ENCODE measurements at places on chromosomes 2 and 18.
A peak's percentile ranks its signal among the peaks of the same experiment; 100 is the strongest.

GRCh38 chr2:70981421-70981820, 3.0 kb downstream of the ANKRD53 start:
- DNase-seq = no peak

GRCh38 chr2:59732871-59733566, 820.4 kb downstream of the BCL11A start:
- DNase-seq = no peak

DNA sequence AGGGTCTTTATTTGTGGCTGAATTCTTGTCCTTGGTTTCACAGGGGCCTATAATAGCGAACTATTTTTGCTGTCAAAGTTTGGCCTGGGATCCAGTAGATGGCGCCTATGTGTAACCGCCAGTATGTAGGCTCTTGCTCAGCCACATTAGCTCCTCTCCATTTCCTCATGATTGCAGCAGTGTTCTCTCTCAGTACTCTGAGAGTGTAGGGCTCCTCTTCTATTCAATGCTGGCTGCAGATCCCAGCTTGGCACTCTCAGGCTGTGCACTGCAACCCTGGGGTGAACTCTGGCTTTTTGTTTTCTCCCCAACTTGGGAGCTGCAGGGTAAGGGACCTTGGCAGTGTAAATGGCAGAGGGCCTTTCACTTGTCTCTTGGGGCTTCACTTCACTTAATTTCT, 344.6 kb upstream of the CHAC2 start:
- DNase-seq = peak; percentile 64

- no peak for DNase-seq
Observed at GRCh38 chr2:157046396-157046795, 211.1 kb upstream of the GALNT5 start.

DNA sequence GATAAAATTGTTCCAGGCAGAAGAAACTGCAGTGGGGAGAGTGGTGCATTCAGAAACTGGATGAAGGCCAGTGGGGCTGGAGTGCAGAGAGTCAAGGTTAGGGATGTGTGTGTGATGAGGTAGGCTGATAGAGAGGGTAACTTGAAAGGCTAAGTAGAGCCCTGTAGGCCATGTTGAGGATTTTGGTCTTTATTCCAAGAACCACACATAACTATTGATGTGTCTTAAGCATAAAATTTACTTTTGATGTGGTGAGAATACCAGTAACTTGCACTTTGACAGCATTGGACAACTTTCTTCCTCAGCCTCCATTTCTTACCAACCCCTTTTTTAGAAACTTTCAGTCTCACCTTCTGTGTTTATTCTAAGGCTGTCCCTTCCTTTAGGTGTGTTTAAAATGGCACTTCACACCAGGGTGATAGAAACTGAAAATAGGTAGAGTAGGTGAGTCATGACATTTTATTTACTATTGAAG, 22.6 kb downstream of the MTX2 start:
- no peak for DNase-seq

DNA sequence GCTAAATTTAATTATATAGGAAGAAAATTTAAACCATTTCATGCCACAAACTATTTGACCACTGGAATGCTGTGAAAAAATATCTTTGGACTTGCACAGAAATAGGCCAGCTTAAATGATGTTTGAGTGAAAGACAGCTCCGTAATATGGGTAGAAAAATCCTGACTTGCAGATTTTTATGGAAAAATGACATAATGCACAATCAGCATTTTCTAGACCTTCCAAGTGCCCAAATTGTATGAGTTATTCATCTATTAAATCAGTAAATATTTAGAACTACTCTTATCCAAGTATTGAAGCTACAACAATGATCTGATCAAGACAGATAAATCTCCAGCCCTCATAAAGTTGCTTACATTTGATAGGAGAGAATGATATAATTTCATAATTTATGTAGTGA, 691.1 kb upstream of the DDX18 start:
- no peak for DNase-seq

DNA sequence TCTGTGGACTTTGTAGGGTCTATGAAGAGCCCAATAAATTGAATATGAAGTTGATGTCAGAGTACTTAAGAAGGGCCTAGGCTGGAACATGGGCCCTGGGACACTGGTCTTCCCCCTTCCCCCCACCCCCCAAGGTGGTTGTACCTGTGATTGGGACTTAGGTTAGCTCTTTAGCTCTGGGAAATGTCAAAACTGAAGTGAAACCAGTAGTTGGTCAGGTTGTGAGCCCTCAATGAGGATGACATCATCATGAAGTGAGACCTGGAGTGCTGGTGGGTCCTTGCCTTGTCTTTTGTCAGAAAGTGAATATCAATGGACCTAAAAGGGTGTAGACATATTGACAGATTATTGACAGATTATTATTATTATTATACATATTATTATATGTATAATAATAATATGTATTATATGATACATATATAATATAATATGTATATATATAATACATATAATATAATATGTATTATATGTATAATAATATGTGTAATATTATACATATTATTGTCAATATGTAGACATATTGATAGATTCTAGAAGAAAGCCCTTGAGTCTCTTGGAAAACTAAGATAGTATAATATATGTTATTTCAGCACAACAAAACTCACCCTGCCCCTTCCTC, 5.4 kb downstream of the MARS2 start:
- peak; percentile 18 for DNase-seq

DNA sequence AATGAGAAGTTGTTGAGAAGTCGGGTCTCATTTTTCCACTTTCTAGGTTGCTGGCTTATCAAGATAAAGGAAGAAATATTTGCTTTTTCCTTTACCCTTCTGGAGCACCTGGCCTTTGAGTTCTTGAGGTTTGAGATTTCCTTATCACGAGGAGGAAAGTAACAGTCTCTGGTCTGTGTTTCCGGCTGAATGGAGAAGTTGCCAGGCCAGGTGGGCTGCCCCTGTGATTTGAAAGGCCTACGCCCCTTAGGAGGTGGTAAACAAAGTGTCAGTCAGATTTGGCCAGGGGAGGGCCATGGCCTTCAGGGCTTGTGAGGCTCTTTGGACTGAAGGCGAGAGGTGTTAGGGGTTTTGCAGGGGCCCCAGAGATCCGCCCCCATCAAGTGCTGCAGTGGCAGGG, 156.7 kb upstream of the HAAO start:
- DNase-seq = peak; percentile 88

DNA sequence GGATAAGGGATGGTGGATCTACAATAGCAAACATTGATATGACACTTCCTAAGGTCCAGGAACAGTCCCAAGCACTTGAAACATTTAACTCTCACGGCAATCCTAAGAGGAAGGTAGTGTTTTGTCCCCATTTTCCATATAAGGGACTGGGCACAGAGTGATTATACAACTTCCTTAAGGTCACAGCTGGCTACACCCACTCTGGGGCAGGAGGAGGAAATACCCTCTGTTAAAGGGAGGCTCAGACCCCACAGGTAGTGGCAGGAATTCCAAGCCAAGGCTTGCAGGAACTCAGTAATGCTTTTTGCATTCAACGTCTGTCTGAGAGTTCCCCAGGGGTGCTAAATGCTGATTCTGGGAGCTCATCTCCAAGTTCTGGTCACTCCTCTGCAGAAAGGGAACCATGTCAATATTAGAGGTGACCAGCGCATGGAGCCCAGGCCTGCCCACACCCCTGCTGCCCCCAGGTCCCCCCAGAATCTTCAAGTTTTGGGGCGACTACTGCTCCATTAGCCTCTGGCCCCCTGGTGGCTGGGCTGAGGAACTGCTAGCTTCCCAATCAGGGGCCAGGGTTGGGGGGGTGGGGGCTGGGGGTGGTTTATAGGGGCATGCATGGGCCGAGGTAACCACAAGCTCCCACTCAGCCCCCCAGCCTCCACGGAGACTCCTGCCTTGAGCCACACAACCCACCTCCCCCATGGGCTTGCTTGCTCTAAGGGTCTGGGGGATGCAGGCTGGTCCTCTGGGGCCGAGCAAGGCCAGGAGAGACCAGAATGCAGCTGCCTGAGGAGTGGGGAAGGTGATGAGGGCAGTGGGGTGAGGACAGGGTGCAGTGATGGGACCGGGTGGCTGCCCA, 11.1 kb downstream of the OBSL1 start:
- peak; percentile 37 for DNase-seq

DNA sequence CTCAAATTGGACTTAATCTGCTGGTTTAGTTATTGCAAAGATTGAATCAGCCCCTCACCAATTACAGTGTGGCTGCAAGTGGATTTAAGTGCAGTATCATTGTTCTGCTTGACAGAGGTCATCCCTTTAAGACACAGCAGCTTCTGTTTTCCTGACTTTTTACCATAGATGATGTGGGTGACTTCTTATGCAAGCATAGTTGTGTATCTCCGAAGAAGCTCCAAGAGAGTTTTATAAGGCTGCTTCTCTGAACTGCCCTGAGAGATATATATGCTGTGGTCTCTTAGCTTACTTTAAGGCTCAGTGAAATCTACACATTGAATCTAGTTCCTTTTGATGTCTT, 3.5 kb downstream of the TRIB2 start:
- no peak for DNase-seq

- no peak for DNase-seq
Observed at GRCh38 chr2:73239776-73240175, 5.7 kb downstream of the CCT7 start.

DNA sequence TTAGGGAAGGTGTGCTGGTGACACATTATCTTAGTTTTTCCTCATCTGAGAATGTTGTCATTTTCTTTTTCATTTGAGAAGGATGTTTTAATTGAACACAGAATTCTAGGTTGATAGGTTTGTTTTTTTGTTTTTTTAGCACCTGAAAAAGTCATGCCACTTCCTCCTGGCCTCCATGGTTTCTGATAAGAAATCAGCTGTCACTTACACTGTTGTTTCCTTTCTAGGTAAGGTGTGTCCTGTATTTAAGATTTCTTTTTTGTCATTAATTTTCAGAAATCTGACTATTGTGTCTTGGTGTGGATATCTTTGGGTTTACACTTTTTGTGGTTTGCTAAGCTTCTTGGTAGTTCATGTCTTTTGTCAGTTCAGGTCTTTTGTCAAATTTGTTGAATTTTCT, 99.3 kb downstream of the ROCK1 start:
- DNase-seq = no peak

GRCh38 chr18:52288403-52289004, 51.5 kb upstream of the DCC start:
- peak; percentile 27 for DNase-seq

- no peak for DNase-seq
Observed at GRCh38 chr2:69676146-69676545, 32.6 kb upstream of the AAK1 start.

DNA sequence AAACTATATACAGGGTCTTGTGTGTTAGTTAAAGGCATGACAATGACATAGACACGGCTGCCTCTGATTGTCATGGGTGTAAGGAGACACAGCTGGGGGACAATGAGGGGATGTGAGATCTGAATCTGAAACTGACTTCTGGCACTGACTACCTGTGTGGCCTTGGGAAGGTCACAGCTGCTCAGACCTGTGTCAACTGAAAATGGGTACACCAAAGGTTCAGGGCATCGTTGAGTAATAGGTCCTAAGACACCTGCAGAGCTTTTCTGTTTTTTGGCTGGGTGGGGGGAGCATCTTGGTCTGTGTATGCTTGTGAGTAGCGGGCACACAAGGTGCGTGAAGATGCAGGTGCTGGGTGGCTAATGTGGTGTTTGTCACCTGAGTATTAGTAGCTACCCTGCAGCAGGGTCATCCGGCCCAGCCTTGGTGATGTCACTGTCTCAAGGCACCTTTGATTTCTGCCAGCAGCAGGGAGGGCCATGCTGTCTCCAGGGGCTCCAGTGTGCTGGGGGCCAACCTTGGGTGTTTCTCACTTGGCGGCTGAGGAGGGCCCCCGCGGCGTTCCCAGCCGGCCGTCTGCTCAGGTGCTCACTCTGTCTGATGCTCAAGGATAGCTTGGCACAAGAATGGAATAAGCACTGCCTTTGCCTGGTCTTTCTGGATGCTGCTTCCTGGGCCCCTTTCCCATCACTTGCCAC, 53.1 kb upstream of the HS6ST1 start:
- DNase-seq = no peak

DNA sequence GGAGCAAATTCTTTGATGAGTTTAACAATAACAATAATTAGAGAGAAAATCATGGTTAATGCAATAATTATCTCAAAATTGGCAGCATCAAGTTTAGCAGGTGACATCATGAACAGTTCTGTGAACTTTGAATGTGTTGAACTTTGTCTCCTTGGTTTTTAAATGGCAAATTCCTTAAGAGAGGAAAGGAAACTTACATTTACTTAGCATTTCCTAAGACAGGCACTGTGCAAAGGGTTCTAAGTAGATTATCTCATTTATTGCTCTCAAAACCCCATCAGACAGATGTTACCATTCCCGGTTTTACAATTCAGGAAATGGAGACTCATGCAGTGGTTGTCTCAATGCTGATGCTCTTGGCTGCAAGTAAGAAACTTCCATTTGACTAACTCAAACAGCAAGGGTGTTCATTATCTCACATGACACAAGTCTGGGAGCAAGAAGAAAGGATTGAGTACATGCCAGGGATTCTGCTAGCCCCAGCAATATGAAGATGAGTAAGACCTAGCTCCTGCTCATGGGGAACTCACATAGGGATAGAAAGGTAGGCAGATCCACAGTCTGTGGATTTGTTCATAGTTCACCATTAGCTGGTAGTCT, 81.3 kb upstream of the ITGA6 start:
- DNase-seq = no peak

DNA sequence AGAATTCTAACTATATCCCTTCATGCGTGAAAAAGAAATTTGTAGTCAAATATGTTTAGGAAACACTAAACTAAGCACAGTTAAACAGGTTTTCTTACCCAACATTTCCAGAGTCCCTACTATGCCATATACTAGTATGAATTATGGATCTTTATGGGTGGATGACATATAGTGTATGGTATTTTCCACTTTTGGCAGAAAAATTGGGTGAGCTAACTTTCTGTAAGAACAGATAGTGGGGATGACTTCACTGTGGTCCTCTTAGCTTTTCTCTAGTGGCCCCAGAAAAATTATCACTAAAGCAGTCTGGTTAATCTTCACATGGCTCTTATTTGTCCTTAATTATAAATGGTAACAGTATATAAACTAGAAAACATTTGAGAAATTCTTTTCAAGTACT, 240.0 kb upstream of the GULP1 start:
- no peak for DNase-seq

- DNase-seq = peak; percentile 67
Observed at GRCh38 chr18:79642626-79643025, 37.0 kb upstream of the CTDP1 start.

GRCh38 chr2:217065012-217065290, 205.1 kb upstream of the TNP1 start:
- DNase-seq = no peak

GRCh38 chr2:65666156-65666725, 233.8 kb upstream of the SPRED2 start:
- DNase-seq = peak; percentile 25

- DNase-seq = no peak
Observed at GRCh38 chr2:46270384-46270783, 26.8 kb upstream of the EPAS1 start.

- DNase-seq = no peak
Observed at GRCh38 chr18:2909431-2910140, 62.8 kb downstream of the EMILIN2 start.

DNA sequence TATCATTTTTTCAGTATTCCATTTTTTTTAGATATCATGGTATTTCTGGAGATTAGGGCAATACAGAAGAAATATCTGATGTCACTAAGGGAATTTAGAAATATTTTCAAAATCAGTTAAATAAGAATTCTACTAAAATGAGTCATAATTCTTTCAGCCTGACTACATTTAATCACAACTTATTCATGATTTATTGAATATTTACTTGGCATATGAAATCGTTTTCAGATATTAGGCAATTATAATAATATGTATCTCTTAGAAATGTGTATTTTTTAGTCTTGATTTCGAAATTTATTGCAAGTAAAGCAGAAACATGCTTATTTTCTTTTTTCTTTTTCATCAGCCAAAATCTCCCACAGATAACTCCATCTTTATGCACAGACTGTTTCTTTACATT, 142.2 kb downstream of the CCDC102B start:
- DNase-seq = no peak

GRCh38 chr18:80167931-80168330, 58.9 kb downstream of the ADNP2 start:
- DNase-seq = no peak
